ENCODE measurements at places on chromosomes 1 and 21. TPM values are rescaled to one million over a fixed set of nuclear protein-coding genes. Genes with fewer than 3 reads are reported as not detected.

- DNase-seq = no peak
Measured at GRCh38 chr1:73623946-73624345, 574.0 kb downstream of the LRRIQ3 start.

DNA sequence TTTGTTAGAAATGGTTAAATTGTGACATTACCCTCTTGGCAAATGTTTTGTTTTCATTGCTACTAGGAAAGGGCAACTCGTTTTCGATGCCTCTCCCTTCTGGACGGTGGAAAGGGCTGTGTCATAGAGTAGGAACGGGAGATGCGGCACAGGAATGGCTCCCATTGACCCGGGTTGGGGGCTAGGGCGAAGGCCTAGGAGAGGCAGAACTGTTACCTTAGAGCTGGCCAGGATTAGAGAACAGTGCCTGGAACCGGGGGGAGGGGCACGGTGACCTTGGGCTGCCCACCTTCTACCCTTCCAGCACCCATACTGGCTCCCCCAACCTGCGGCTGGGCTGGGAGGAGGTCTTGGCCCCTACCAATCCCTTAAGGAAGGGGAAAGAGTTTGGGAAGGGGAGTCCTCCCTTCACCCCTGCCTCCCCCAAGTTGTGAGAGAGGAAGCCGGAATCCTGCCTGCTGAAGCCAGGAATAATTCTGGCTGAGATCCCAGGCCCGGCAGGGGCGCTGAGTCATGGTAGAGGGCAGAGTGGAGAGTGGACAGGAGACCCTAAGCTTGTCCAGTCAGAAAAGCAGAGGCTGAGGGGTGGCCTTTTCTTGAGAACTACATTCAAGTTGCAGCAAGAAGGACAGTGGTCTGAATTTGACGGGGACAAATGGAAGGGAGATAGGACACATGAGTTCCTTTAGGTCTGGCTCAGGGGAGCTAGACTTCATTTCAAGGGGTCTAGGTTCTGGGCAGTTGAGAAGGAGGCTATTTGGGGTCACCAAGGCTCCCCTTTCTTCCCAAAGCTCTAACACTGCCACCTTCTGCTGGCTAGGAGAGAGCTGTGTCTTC is 8.2 kb downstream of the LMNA start:
- DNase-seq = peak; percentile 90

DNA sequence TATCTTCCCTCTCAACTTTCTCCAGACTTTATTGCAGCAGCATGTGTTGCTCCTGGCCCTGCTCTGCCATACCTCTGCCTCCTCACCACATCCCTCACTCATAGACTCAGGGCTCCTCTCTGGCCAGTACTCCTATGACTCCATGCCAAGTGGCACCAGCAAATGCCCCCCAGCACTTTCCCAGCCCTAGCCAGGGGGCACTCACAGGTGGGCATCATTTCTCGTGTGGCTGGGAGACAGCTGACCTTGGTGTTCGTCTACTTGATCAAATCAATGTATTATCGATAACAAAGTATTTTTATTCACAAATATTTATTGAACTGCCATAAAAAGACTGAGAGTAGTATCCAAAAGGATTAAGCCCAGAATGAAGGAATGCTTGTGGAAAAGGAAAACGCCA is 418.2 kb downstream of the FAM72C start:
- no peak for DNase-seq

- no peak for DNase-seq
Measured at GRCh38 chr1:200753650-200754198, 15.0 kb downstream of the CAMSAP2 start.

GRCh38 chr1:101257500-101258325 is 20.9 kb downstream of the S1PR1 start:
- DNase-seq = no peak

DNA sequence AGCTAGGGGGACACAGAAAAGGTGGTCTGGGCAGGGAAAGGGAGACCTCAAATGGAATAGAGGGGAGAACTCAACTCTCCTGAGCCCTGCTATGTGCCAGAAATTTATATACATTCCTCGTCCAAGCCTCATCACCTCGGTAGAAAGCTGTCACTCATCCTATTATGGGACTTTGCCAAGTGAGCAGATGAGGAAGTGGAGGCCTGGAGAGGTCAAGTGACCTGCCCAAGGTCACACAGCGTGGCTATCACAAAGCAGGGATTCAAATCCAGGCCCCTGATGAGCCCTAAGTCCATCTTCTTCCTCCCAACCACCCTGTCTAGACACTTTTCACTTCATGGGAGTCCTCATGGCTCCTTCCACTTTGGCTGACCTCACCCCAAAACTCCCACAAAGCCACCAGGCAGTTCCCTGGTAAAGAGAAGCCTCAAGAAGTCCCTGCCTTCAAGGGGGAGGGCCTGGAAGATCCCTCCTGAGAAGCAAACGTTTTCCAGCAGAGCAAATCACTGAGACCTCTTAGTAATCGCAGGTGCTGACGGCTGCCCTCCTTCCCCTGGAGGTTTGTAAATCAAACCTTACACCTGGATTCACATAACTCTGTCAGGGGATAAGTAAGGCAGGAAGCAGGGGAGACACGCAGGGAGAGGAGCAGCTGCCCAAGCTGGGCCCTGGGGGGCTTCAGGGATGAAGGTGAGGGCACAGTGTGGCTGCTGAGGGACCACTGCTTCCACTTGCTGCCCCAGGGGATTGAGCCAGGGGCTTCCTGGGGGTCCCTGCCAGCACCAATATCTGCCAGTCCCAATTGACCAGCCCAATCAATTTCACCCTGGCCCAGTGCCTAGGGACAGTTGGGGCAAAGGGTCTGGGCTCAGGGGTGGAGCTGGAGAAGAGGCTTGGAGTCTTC is 351.2 kb downstream of the MATN1 start:
- no peak for DNase-seq

DNA sequence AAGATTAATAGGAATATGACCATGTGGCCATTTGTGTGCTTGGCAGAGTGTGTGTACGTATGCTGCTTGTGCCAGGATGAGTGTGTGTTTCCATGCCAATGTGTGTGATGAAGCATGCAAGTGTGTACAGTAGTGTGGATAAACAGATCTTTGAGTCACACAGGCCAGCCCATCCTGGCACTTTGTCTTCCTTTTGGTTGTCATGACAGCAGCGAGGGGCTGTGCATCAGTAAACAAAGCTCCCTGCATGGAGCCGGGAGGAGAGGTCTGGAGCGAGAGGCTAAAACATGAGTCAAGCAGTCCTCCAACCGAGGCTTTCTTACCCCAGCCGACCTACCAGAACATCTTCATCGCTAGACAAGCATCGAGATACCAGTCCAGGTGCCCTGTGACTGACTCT is 221.2 kb downstream of the CACNA1E start:
- no peak for DNase-seq

GRCh38 chr1:205354259-205355074 is 2.3 kb downstream of the KLHDC8A start:
- peak; percentile 80 for DNase-seq

DNA sequence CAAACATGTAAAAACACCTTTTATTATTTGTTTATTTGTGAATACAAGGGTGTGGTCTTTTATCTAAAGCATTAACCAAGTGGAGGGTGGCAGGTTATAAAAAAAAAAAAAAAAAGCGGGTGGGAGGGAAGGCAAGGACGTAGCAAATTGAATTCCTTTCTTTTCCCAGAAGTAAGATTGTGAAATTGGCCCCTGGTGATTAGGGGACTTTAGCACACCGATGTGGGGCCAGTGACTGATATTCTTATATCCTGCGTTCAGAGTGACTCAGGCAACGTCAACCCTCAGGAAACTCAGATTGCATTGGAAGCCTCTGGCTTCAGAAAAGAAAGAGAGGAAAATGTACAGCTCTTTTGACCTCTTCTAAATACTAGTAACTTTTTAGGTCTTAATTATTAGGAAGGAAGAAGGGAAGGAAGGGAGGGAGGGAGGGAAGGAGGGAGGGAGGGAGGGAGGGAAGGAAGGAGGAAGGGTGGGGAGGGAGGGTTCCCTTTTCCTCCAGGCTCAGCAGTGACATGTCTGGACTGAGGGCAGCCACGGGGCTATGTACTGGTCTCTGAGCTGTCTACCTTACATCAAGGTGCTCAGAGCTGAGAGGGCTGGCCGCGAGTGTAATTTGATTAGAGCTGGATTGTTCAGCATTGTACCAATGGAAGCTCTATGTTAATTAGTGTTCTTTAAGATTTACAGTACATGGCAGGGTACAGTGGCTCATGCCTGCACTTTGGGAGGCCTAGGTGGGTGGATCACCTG is 30.2 kb downstream of the EVA1C start:
- DNase-seq = no peak

DNA sequence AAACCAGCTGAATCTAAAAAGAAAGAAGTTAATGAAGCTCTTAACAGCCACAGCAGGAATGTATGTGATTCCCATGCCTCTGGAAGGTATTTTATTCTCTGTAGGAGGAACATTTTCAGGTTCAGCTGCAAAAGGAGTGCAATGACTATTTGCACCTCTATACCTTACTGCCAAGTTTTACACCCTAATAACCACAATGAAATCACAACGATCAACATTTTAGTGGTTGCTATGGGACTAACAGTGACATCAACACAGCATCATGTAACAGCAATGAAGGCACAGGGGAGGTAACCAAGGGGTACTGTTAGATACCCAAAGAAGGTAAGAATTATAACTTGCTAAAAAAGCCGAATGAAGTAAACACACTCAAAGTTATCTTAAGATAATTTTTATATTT is 116.3 kb upstream of the HP1BP3 start:
- no peak for DNase-seq

DNA sequence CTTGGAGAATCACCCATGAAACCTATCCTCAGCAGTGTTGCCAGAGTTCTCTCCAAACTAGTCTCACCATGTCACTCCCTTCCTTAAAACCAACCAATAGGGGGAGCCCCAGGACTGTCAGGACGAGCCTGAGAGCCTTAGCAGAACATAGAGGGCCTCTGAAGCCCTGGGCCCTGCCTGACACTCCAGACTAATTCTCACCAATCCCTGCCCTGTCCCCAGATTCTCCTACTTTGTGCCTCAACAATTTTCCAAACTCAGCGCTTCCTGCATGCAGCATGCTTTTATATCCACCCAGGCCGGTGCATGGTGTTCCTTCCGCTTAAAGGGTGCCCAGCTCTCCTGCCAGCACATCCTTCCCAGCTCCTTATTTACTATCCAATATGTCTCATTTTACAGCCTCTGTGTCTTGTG is 42.7 kb downstream of the HSD3B1 start:
- DNase-seq = peak; percentile 51

GRCh38 chr1:166675213-166675612 is 164.1 kb upstream of the POGK start:
- peak; percentile 18 for DNase-seq

DNA sequence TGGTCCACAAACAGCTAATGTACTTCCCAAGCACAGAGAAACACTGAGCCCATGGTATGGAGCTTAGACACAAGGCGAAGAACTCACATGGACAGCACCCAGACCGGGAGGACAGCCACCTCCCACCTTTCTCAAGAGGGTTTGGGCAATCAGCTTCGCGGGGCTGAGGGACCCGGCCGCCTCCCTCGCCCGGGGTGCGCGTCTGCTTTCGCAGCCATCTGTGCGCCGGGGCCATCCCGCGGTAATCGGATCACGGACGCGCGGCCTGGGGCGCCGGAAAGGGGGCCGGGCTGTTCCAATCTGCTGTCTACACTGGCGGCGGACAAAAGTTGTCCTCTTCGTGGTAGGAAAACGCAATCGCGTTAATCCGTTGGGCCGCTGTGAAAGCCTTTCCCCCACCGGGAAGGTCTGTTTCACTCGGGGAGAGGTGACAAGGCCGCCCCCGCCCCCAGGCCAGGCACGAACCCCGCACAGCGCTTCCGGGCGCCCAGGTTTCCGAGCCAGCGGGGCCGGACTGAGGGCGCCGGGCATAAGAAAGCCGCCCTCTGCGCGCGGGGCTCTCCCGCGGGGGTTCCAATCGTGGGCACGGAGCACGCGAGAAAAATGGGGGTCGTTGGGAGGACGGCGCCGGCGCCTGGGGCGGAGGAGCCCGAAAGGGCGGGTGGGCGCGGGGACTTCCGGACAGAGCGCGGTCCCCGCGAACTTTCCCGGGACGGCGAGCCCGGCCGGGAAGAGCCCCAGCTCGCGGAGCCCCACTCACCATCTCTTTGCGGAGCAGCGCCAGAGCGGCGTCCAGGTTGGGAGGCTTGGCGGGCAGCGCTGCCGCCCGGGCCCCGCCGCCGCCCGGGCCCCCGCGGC is 664 bp downstream of the FAM89A start:
- DNase-seq = peak; percentile 23

- DNase-seq = no peak
Measured at GRCh38 chr1:214838351-214838750, 235.4 kb downstream of the CENPF start.

DNA sequence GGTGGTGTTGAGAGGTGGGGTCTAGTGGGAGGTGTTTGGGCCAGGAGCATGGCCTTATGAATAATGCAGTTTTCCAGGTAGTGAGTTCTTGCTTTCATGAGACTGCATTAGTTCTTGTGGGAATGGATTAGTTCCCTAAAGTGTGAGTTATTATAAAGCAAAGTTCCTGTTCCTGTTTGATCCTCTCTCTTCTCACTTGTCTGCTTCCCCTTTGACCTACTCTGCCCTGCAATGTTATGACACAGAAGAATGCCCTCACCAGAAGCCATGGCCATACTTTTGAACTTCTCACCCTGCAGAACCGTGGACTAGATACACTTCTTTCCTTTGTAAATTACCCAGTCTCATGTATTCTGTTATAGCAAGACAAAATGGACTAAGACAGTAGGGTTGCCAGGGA is 53.6 kb downstream of the MAP3K7CL start:
- no peak for DNase-seq

DNA sequence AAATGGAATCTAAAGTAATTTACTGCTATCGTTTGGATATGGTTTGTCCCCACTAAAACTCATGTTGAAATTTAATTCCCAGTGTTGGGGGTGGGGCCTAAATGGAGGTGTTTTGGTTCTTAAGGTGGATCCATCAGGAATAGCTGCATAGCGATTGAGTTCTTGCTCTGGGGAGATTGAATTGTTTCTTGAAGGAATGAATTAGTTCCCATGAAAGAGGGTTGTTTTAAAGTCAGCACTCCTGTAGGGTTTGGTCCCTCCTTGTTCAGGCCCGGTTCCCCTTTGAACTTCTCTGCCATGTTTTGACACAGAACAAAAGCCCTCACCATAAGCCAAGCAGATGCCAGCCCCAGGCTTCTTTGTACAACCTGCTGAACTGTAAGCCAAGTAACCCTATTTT is 170.9 kb downstream of the COL11A1 start:
- DNase-seq = no peak

DNA sequence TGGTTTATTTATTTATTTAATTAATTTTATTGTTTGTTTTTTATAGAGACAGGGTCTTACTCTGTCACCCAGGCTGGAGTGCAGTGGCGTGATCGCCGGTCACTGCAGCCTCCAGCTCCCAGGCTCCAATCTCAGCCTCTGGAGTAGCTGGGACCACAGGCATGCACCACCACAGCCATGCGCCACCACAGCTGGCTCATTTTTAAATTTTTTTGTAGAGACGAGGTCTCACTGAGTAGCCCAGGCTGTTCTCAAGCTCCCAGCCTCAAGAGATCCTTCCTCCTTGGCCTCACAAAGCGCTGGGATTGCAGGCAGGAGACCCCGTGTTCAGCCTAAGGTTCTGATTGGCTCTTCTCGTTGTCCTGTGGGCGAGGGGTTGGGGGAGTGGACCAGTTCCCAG is 22.1 kb downstream of the UMODL1 start:
- no peak for DNase-seq

Gene TRNAU1AP
- total RNA-seq = 15.4 TPM

Gene MACO1
- total RNA-seq = 8.5 TPM

Gene SORT1
- 3.0 TPM for total RNA-seq

Gene PBX1
- 78.0 TPM for total RNA-seq

Gene PAQR6
- 1.4 TPM for total RNA-seq

Gene RNF2
- 14.1 TPM for total RNA-seq

Gene FCRL6
- total RNA-seq = not detected

Gene GPX7
- total RNA-seq = 0.07 TPM

Gene TTC24
- not detected for total RNA-seq

Data from NCI-H460 (cell line).